ENCODE measurements at places on chromosomes 3 and 15.

- DNase-seq: no peak
Observed at GRCh38 chr3:130682131-130682530, 64.5 kb downstream of the PIK3R4 start.

GRCh38 chr3:28912120-28912885, 368.6 kb upstream of the RBMS3 start:
- no peak for DNase-seq

- no peak for DNase-seq
Observed at GRCh38 chr3:55305696-55306485, 181.2 kb downstream of the WNT5A start.

DNA sequence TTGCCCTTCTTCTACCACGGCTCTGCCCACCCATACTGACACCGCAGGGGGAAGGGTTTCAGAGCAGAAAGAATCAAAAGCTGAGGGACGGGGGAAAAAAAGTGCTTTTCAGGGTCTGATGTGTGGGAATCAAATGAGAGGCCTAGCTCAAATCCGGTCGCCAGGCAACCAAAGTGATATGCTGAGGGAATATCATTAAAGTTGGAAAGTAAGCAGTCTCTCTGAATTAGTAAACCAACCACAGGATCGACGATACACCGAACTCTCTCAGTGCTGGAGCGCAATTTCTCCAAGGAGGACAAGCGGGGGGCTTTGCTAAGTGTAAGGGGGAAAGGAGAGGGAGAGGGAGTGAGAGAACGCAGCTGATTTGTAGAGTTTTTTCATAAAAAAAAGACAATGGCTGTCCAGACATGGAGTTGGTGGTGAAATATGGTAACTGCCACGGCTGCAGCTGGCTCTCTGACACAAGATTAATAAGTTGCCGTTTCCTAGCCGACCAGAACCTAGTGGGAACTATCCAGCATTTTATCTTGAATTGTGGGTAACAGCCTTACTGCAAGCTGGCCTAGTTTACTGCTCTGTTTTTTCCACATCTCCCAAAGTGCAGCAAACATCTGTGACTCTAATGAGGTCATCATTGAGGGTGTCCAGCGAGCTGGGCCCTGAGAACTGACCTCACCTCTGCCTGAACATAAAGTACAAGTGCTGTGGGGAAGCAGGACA, 530.2 kb downstream of the SOX2 start:
- no peak for DNase-seq

- DNase-seq: no peak
Observed at GRCh38 chr15:48653216-48653615, 7.7 kb upstream of the FBN1 start.

GRCh38 chr3:22010997-22011396, 260.0 kb upstream of the ZNF385D start:
- DNase-seq: no peak

DNA sequence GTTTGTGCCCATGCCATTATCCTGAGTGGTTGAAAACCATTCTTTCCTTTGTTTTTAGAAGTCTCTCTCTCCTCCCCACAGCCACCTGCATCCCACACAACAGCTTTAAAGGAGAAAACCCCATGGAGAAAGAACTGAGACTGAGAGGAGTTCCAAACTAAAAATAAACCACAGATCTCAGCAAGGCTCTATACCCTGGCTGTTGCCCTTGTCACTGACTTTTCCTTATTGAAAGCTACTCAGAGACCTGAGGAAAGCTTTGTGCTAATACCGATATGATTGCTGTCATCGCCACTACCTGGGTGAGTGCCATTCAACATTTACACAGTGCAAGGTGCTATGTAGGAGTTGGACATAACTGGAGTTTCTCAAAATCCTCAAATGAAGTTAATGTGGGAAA, 55.5 kb upstream of the RASGRP1 start:
- DNase-seq: no peak

DNA sequence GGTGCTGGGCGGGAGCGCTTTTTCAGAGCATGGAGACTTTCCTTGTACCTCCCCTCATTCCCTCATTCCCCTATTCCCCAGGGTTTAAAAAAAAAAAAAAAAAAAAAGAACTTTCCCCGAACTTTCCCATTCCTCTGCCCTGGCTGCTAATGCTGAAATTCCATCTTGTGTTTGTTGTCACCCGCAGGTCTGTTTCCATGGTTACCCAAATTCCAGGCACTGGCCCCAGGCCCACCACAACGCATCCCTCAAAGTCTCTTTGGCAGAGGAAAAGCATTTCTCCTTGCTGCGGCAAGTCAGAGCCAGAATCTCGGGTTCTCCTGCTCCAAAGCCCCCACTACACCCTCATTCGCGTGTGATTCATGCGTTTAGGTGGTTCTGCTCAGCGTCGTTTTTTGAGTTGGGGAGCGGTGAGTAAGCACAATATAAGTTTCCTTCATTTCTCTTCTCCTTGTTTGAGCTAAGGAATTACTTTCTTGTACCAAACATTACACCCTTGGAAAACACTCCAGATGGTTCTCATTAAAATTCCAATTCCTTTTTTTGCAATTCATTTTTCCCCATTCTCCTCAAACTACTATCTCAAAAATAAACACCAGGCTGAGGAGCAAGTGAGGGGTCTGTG, 21.6 kb downstream of the ANAPC13 start:
- no peak for DNase-seq

DNA sequence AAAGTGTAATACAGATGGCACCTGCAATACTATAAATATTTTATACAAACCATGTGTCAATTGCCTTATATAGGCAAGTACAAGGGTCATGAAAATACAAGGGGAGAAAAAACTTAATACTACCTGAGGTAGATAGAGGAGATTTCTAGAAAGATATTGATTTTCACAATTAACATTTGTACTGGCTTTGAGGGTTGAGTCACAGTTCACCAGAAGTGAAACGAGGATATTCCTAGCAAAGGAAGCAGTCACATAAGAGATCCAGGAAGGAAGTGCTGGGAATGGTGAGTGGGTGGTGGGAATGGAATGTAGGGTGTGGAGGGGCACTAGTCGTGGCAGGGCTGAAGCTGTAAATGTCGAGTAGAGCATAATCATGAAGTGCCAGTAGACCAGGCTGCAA, 108.7 kb downstream of the P2RY1 start:
- no peak for DNase-seq

DNA sequence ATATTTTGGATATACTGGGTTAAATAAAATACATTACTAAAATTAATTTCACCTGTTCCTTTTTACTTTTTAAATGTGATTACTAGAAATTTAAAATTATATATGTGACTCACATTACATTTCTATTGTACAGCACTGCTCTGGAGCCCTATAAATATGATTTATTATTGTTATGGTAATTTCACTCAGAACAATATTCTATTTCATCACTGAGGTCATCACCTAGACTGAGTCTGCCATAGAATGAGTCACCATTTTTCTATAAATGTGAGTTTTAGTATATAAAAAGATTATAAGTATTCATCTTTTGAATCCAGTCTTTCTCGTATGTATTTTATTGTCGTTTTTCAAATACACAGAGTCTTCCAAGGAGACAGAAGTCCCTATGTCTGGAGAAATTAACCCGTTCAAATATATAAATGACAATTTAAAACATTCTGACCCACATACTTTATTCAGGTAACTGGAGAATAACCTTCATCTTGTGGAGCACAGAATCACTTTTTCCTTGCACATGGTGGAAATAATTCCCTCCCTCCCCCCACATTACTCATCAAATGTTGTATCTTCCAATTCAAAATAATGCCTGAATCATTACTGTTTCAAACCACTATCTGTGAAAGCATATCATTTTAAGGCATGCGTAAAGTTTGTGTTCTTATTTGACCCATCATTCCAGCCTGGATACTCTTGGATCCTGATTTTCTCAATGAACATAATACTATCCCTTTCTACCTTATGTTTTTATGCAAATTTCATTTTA, 30.0 kb downstream of the CHST14 start:
- no peak for DNase-seq

DNA sequence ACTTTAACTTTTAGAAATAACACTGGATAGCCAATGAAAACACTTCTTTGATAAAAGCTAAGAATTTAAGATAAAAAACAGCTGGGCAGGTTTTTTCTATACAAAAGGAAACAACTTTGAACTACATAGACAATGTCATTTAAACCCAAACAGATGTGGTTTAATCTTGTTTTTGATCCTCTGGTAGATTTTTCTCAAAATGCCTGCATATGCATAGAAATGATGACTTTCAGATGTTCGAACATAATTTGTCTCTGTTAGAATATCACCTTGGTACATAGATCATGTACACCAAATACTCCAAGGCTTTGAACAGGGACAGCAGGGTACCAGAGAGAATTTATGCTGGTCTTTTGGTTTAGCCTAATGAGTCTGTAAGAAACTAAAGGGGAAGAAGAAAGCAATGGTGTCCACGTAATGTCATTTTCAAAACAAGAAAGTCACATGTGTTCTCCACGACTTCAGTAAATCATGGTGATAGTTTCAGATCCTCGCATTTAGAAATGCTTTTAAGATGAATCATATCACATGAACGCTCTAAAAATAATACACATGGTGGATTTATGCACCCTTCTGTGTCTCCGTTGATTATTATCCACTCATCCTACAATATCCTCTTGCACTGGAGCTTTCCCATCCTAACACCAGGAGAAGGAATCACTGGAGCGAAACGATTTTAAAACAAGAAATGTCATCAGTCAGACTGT, 160.1 kb upstream of the PDZRN3 start:
- DNase-seq: no peak

DNA sequence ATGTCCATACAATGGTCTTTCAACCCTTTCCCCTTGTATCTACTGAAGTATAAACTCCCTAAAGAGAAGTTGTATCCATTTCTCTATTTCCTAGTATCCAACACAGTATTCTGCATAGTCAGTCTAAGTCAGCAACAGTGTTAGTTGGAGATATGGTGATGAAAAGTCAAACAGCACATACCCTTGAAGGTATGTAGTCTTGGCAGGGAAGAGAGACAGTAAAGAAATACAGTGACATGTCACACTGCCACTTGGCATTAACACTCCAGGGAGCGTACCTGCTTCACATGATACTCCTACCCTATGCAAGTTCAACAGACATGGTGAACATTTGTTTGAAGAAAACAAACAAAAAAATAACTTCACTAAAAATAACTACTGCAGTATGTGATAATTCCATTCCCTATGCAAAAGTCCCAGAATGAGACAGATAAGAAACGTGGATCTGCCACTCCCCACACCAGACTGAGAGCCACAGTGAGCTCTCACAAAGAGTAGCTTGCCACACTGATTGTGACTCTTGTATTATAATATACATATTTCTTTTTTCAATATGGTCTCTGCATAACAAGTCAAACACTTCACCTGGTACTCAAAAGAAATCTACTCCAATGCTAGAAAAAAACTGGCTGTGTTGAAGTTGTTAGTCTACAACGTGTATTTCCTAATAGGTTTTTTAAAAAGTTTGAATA, 5.9 kb downstream of the PDCD10 start:
- DNase-seq: no peak

GRCh38 chr15:67611370-67612369, 69.2 kb downstream of the MAP2K5 start:
- DNase-seq: no peak

- DNase-seq: no peak
Observed at GRCh38 chr3:167773584-167773983, 38.1 kb downstream of the SERPINI1 start.

GRCh38 chr15:79160211-79160610, 69.6 kb upstream of the RASGRF1 start:
- DNase-seq: no peak

- no peak for DNase-seq
Observed at GRCh38 chr3:106703524-106703923, 673.7 kb upstream of the CCDC54 start.

- no peak for DNase-seq
Observed at GRCh38 chr15:100468285-100468684, 60.5 kb downstream of the CERS3 start.

DNA sequence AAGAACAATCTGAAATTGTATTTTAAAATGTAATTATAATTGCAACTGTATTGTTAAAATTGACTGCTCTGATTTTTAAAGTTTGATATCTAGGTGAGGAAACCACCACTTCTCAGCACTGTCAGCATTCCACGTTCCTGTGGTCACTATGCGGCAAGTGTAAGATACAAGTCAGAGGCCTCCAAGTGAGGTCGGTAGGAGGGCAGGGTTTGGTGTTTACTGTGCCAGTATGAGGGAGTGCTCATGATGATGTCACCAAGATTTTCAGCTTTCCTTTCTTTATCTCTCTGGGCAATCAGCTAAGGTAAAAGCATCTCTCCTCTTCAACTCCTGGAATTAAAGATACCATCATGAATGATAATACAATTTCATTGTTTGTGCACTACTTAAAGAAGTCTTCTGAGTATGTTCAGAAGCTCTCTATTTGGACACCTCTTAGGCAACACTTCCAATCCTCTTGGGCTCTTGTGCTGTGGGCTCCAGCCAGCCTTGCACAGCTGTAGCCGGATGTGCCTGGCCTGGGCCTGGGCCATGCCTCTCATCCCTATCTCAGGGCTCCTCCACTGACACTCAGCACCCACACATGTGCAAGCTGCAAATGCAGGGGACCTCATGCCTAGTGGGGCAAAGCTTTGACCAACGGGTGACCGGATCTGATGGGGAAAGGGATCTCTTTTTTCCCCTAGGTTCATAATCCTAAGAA, 42.9 kb downstream of the CCR3 start:
- DNase-seq: no peak

DNA sequence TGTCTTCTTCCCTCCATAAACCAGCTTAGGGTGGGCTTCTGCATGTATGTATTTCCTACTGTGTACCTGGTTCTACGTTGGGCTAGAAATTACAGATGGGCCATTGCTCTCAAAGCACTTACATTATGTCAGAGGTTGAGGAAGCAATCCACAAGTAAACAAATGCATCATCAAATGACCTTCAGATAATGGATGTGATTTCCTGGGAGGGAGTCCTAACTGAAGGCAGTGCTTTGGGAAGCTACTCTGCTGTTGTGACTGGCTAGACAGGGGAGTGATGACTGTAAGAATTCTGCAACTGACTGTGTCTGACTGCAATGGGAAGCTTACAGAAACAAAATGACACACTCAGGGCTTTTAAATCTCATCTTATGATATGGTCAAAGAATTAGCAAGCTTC, 71.0 kb upstream of the PRR23E start:
- no peak for DNase-seq

DNA sequence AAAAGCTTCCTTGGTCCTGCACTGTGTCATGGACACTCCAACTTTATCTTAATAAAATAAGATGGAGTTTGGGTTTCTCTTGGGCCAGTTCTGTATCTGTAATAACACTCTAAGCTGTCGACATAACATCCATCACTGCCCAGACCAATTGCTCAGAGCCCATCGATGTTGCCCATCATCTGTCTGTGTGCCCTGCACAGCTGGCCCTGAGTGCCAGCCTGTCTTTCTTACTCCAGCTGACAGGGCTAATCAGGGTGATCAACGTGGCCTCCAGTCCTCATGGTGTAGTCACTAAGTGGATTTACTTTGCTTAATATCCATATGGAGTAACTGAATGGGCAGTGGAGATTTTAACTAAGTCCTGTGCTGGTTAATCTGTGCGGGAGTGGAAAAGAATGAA, 419.8 kb upstream of the TPM1 start:
- no peak for DNase-seq

DNA sequence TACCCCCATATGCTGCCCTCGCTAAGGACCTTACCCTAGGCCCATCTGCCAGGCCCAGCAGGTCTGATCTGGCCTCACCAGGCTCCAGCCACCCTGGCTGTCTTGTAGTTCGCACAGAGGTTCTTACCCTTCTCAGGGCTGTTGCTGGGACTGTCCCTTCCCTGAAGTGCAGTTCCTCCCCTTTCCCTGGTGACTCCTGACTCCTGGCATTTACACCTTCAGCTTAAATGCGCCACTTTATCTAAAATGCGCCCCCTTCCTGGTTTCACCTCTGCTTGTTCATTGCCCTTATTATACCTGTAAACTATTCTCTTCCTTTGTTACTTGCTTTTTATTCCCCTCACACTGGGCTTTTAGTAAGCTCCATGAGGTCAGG, 835 bp upstream of the TTLL3 start:
- no peak for DNase-seq

GRCh38 chr15:99467853-99468464, 97.8 kb upstream of the MEF2A start:
- no peak for DNase-seq
